T-helper 2 cell treated with Interferon-gamma antibody and Interleukin-4, amounts not matched to agents 5 μg/mL and 100 μg/mL, for 36 hours (primary cell): ENCODE measurements at places on chromosomes 11 and 22.

- no peaks in the 10 kb centered on the region for H3K36me3 ChIP-seq
- no peak overlapping the region for H3K27ac ChIP-seq
- peaks cover 18% of the 10 kb centered on the region for H3K4me1 ChIP-seq
- DNase-seq: no peak
- no peak overlapping the region for H3K4me3 ChIP-seq
These were observed 7.3 kb downstream of the NAV2 start for GRCh38 chr11:19719960-19720359.

DNA sequence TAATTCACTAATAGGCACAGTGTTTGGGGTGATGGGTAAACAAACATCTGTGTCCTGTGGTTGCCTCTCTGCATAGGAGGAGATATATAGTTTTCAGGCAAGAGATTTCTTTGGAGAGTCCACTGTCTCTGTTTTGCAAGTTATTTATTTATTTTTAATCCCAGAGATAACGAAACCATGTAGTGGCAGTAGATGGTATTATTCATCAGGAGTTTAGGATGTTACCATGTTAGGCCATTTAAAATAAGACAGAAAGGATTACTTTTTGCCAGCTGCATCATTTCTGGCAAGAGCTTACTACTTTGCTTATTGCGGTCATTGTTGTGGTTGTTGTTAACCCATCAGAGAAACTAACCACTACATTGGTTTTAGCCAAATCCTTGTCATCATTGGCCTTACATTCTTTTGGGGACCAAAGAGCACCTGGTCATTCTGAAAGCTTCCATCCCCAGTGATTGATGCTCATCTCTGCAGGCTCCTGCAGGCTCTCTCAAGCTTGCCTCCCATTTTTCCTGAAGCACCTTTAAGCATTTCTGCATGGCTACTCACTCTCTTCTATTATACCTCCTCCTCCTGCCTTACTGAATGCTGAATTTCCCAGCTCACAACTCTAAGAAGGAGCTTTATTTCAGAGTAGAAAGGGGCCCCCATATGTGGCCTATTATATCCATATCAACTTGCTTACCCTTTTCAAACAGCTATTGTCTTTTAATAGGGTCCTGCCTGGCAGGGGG is 84.4 kb downstream of the CSTPP1 start:
- no peak overlapping the region for H3K4me3 ChIP-seq
- no peak overlapping the region for H3K27ac ChIP-seq
- H3K27me3 ChIP-seq: no peaks in the 10 kb centered on the region

GRCh38 chr11:110469127-110469526 is 39.4 kb downstream of the FDX1 start:
- no peak for DNase-seq
- no peaks in the 10 kb centered on the region for H3K27me3 ChIP-seq
- H3K4me1 ChIP-seq: peaks cover 15% of the 10 kb centered on the region
- H3K36me3 ChIP-seq: peaks cover 31% of the 10 kb centered on the region
- no peak overlapping the region for H3K4me3 ChIP-seq

GRCh38 chr11:845872-846495 is 3.3 kb downstream of the TSPAN4 start:
- no peak for DNase-seq
- H3K27me3 ChIP-seq: peaks cover 8% of the 10 kb centered on the region
- peaks cover 4% of the 10 kb centered on the region for H3K4me1 ChIP-seq
- no peak overlapping the region for H3K4me3 ChIP-seq
- H3K36me3 ChIP-seq: no peaks in the 10 kb centered on the region

- H3K27ac ChIP-seq: no peak overlapping the region
- H3K4me1 ChIP-seq: no peaks in the 10 kb centered on the region
- no peaks in the 10 kb centered on the region for H3K36me3 ChIP-seq
These were observed 22.6 kb upstream of the GNAZ start for GRCh38 chr22:23047742-23048141.
